ENCODE measurements at places on chromosomes 3 and 15.
A peak's percentile ranks its signal among the peaks of the same experiment; 100 is the strongest.

DNA sequence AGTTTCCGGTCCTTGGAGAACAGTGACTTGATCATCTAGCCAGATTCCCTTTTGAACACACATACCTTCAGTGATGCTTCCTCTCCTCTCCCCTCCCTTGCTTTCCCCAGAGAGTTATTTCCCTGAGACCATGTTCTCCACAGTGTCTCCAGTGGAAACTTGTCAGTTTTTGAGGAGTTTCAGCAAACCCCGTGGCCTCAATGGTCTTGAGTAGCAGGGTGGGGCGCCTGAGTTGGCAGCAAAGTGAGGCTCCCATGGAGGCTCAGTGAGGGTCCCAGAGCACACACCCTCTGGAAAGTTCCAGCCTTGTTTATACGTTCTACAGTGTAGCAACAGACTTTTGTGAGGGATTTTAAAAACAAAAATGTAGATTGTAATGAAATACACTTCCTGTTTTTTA, 135.1 kb downstream of the LRRC28 start:
- no peak for DNase-seq

DNA sequence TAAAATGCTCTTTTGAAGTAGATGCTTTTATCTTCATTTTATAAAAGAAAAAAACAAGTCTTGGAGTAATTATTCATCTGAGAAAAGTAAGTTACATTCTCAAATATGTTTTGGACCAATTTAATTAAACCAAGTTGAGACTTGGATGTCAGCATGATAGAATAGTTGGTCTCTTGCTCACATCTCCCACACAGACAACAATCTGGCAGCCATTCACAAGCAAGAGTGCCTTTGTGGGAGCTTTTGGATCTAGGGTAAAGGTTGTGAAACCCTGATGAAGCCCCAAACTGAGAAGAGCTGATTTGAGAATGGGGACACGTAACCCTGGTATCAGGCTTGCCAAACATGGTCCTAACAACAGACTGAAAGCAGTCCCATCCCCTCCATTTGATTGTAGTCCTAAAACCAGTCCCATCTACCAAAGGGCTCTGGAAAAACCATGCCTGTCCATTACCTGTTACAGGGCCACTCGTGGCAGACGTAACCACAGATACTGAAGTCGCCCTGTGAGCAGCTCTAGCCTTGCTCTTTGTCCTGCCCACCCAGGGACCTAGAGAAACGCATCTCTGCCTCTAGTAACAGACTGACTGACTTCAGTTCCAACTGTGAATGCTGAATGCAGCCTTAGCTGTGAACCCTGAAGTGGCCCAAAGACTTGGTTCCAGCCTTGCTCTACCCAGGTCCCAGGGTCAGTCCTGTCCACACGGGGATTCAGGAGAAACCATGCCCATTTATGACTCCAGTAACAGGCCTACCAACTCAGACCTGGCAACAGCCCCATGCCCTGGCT, 145.5 kb upstream of the SYNPR start:
- DNase-seq = no peak

DNA sequence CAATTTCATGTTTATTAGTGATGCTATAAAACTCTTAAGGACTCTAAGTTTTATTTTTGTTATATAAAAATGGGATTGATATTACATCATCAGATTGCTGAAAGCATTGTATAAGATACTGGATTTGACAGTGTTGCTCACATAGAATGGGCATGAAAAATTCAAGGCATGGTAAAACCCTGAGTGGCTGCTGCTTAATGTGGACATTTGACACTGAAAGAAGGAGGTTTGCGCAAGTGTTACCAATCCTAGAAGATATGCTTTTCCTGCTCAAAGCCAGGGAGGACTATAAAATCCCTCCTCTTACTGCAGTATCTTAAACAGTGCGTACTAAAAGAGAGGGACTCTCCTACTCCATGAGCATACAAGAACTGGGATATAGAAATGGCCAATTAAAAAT, 65.8 kb upstream of the PTX3 start:
- no peak for DNase-seq

DNA sequence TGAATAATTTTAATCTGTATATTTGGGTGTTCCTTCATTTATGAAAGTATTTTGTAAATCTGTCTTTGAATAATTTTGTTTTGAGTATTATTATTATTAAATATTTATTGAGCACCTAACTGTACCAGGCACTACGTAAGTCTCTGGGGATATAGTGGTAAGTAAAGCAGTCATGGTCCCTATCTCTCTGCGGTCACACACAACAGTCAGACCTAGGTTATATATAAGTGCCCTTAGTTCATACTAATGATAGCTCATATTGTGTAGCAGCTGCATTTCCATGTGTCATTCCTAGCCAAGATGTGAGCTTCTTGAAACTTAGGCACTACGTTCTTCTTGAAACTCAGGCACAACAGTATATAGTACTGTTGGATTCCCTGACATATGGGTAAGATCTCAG, 12.4 kb downstream of the NKTR start:
- no peak for DNase-seq

- no peak for DNase-seq
These were observed 330.6 kb upstream of the MCTP2 start for GRCh38 chr15:93900476-93901400.

GRCh38 chr3:23921052-23921511, 4.2 kb downstream of the RPL15 start:
- DNase-seq = no peak

DNA sequence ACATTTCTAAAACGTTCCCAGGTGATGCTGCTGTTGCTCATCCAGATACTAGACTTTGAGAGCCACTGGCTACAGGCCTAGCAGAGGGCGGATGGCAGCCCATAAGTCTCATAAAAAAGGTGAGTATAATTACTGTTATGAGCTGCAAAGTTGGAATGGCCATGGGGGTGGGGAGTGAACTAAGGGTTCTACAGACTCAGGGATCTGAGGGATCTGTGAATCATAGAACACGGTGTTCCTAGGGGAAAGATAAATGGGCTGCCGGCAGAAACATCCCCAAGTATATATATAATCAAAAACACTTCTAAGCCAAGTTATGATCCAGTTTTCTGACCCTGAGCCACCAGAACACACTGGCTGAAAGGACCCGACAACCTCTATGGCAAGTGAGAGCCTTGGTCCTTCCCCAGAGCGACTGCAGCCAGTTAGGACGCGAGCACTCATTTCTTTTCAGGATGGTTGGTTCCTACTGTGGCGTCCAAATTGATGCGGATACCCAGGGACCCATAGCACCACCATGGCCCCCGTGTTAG, 7.9 kb upstream of the SYNM start:
- DNase-seq = no peak

DNA sequence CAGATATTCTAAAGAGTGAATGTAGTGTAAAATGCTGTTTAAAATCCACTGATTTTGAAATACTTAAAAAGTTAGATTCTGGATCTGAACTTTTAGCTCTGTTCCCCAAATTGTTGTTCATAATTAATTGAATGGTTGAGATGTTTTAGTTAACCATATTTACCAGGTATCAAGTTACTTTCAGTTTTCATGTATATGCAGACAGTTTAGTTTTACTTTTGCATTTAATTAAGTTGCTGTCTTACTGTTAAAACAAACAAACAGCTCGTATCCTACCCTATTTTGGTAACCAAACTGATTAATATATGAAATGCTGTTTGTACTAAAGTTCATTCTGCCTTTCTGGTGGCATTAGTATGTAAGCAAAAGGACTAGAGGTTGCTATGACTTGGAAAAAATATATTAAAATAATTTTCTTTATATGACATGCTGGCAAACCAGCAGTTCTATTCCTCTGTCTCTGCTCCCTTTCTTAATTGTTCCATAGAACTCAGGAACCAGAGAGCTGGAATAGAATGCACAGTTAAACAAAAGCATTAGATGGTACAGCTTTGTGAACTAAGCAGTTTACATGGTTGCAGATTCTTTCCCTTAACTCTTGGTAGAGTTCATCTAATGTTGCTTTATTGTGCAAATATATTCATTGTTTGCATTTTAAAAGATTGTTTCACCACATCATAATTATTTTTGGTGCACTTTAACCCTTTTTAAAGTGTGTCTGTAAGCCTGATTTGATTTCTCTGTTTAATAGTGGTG, 39.5 kb upstream of the SCAANT1 start:
- no peak for DNase-seq

- DNase-seq = no peak
These were observed 269.8 kb downstream of the SV2B start for GRCh38 chr15:91369823-91370222.

DNA sequence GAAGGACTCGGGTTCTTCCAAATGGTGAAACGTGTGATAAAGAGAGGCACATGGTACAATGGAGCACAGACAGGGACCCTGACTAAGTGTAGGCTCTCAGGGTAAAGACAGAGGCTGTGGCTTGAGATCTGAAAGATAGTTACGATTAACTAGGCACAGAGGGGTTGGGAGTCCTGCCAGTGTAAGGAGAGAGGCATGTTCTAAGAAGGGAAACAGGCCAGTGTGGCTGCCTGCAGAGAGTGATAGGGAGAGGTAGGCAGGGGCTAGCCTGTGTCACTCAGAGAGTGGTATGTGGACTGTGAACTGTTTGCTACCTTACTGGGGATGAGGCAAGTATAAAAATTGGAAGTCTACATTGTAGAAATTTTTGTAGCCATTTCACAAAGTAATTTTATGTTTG, 109.5 kb downstream of the PEX5L start:
- no peak for DNase-seq

- DNase-seq = peak; percentile 26
These were observed 14.2 kb upstream of the ST6GAL1 start for GRCh38 chr3:186915806-186916796.

DNA sequence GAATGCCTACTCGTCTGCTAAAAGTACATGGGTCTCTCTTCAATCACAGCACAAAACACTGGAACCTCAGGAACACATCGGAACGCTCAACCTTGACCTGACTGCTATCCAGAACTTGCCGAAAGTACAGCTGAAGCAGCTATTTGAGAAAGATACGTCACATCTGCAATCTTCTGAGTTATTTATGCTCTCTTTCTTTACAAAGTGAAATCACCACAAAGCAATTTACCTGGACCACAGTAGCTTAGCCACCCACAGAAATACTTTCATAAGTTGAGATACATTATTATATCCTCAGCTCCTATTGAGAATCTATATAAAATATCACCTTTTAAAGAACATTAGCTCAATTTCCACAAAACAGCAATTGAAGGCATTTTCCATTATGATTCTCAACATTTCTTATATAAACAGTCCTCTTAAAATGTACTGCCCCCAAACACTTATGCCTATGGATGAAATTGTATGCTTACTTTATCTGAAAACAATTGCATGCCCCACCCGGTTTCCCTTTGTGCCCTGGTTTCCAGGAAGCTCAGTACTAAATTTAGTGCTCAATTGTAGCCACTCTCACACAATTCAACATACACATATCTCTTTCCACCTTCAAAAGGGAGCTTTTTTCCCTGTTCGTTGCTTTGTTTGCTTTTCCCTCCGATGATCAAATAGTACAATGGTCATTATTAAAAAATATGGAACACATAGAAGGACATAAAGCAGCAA, 31.8 kb downstream of the HEG1 start:
- no peak for DNase-seq

DNA sequence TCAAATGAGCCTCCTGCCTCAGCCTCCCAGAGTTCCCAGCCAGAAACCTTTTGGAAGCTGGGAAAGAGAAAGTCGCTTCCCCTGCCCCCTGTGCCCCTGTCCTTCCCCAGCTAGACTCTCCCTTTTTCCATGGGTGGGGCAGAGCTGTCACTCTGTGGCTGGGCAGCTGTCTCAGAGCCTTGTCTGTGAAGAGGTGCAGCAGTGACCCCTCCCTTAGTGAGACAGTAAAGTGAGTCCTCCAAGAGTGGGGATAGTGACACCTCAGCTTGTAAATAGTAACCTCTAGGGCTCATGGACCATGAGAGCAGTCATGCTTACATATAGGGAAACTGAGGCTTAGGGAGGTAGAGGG, 76.3 kb downstream of the SMAD6 start:
- no peak for DNase-seq

DNA sequence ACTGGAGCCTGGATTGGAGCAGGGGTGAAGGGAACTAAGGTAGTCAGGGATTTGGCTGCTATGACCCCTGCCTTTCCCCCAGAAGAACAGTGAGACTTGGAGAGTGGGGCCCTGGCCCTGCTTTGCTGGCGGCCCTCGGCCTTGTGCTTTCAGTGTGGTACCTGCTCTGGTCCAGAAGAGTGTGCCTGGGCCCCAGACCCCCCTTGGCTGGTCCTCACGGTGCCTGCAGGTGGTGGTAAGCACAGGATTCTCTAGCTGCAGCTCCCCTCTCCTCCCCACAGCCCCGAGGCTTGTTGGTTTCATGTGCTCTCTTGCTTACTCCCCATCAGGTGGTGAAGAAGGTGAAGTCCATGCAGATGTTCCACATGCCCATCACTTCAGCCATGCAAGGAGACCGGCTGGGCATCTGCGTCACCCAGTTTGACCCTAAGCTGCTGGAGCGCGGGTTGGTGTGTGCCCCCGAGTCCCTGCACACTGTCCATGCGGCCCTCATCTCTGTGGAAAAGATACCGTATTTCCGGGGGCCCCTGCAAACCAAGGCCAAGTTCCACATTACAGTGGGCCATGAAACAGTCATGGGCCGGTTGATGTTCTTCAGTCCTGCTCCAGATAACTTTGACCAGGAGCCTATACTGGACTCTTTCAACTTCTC, 125.7 kb downstream of the DNAJB8 start:
- no peak for DNase-seq

- no peak for DNase-seq
These were observed 36.9 kb upstream of the PCSK6 start for GRCh38 chr15:101526442-101526841.
